ENCODE measurements at places on chromosomes 2 and 18. TPM values are rescaled to one million over a fixed set of nuclear protein-coding genes. Genes with fewer than 3 reads are reported as not detected.

Gene CHMP3
- total RNA-seq = 70.5 TPM

Gene CHST10
- 20.6 TPM for total RNA-seq

Gene PJVK
- total RNA-seq = 3.7 TPM

Gene CEP76
- total RNA-seq = 9.3 TPM

Gene MAP2
- total RNA-seq = 2.1 TPM

Data from endothelial cell (in vitro differentiated cells).